ENCODE measurements at places on chromosomes 1 and 21.

- no peak for DNase-seq
Measured at GRCh38 chr1:952201-952600, 6.9 kb downstream of the NOC2L start.

DNA sequence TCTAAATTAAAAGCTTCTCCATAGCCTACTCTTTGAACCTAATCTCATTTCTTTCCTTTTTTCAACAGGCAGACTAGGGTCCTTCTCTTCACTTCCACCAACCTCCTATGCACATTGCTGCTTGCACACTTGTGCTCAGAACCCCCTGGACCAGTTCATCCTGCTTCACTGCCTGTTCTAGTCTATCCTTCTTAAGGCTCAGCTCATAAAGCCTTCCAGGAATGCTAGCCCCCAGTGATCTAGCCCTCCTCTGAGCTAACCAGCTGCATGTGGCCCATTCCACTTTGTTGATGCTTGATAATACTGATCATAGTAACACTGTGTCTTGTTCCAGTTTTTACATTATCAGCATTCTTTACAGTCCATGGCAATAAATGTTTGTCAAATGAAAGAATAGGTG is 22.9 kb upstream of the PHGDH start:
- no peak for DNase-seq

DNA sequence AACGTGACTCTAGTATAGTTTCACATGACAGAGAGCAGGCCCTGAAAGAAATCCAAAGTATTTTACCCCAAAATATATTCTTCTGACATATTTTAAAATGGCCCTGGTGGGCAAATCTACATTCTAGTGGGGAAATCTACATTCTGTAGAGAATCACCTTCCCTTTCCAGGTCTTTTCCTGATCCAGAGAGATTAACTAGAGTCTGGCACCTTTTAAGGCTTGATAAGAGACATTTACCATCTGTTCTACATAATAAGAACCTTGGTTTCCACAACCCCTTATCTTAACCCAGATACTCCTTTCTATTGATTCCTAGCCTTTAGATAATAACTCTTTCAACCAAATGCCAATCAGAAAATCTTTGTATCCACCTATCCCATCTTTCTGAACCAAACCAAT is 17.0 kb upstream of the L1TD1 start:
- DNase-seq = no peak

GRCh38 chr1:211715971-211716370 is 40.5 kb upstream of the NEK2 start:
- no peak for DNase-seq

- DNase-seq = peak; percentile 72
Measured at GRCh38 chr1:3369446-3370076, 84.9 kb upstream of the ARHGEF16 start.

GRCh38 chr1:156703741-156704140 is 1.6 kb downstream of the CRABP2 start:
- DNase-seq = no peak

DNA sequence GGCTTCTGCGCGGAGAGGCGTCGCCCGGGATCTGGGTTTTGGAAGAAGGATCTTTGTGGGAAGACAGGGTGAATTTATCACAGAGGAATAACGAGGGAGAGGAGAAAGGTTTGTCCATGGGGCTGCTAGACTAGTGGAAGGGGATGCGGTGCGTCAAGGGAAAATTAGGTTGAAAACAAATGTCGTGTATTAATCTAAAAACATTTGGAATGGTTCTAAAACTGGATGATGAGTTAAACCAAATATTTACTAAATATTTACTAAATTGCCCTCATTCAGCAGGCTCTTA is 647 bp downstream of the RO60 start:
- DNase-seq = no peak

GRCh38 chr1:145858238-145858900 is 512 bp downstream of the PIAS3 start:
- no peak for DNase-seq

DNA sequence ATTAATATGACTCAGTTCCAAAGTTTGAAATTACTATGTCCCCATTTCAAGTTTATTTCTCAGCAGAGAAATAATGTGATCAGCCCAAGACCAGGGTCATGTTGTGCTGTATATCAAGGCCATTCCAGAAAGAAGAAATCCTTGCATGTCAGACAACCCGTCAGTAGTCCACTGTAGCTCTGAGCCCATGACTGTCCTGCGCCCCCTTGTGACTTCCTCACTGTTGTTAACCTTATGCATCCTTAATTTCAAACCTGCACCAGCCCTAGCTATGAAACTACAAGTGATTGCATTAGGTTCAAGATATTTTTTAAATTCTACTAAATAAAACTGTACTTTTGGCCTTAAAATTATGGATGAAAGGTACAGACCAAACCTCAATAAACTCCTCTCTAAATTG is 133.0 kb downstream of the LRRC7 start:
- no peak for DNase-seq

DNA sequence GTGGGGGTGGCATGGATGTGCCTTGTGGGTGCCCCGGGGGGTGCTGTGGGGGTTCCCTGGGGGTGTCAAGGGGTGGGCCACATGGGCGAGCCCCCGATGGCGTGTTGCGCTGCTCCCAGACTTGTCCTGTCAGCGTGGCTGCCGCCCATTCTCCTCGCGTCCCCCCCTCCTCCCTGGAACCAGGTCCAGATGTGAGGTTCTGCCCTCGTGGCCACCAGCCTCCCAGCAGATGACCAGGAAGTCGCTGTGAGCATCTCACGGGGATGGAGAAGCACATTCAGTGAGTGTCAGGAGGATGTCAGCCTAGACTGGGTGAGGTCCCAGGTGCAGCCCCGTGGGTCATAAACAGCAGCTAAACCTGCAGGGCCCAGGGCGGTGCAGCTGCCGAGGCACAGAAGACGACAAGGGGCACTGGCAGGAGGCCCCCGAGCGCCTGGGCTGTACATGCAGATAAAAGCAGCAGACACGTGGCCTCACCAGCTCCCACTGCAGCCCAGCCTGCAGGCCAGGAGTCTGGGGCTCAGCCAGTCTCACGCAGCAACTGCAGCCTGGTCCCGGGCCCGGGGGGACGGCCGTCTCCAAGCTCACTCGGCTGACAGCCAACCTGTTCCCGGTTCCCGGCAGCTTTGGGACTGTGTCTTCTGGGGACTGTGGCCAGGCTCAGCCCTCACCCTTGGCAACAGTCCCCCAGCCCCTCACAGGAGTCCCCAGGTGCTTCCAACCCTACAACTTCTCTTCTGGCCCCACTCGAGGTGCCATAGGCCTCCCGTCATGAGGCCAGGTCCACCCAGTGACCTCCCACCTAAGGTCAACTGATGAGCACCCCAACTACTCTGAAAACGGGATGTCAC is 17.5 kb upstream of the COL6A2 start:
- DNase-seq = no peak

GRCh38 chr1:23400324-23401114 is 24.0 kb downstream of the TCEA3 start:
- no peak for DNase-seq

- DNase-seq = no peak
Measured at GRCh38 chr1:41492341-41492848, 7.9 kb upstream of the EDN2 start.

DNA sequence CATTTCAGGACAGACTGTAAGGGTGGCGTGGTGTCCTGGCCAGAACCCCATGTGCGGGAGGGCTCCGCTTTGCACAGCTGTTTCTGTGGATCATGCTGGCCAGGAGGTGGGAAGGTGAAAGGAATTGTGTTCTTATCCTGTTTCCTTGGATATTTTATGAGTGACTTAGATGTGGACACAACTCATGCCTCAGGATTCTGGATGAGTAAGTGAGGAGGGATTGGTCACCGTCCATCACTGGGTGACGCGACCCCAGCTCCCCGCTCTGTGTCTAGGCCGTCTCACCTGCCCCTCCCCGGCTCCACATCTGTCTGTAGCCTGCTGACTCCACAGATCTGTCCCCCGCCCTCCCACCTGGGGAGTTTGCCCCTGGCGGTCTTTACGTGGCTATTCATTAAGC is 48.8 kb downstream of the PIK3CD start:
- DNase-seq = no peak

DNA sequence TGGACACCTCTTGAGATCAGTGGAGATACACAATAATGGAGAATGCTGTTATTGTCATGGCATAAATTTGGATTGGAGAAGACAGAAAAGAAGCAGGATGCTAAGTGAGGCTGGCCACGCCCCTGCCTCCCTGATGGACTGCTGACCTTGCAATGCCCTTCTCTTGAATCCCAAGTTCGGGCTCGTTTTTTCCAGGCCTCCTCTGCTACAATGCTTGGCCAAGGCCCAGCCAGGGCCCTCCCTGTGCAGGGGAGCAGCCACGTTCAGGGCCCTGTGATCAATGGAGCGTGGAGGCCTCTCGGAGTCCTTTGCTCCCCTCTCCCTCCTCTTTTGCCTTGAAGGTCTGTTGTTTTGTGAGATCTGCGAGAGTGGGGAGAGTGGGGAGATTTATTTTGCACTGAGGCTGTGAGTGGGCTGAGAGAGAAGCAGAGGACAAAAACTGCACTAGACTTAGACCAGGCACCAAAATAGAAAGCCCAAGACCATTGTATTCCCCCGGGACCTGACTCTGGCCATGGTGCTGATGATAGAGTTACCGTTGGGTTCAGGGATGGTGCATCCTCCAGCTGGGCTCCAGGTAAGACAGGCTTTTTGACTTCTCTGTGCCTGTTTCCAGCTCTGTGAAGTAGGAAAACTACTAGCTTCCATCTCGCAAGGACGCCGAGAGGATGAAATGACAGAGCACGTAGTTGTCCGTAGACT is 268.6 kb downstream of the KAZN start:
- no peak for DNase-seq

DNA sequence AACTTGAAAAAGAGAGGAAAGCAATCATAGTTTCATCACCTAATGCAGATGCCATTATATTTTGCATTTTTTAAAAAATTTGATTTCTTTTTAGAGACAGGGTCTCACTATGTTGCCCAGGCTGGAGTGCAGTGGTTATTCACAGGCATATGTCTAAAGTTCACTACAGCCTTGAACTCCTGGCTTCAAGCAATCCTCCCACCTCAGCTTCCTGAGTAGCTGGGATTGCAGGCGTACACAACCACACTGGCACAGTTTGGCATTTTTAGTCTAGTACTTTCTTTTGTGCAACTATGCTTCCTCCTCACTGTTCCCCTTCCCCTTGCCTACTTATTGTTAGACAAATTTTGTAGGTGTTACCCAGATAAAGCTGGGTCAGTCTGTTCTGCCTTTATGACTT is 18.0 kb downstream of the RHOU start:
- DNase-seq = no peak

DNA sequence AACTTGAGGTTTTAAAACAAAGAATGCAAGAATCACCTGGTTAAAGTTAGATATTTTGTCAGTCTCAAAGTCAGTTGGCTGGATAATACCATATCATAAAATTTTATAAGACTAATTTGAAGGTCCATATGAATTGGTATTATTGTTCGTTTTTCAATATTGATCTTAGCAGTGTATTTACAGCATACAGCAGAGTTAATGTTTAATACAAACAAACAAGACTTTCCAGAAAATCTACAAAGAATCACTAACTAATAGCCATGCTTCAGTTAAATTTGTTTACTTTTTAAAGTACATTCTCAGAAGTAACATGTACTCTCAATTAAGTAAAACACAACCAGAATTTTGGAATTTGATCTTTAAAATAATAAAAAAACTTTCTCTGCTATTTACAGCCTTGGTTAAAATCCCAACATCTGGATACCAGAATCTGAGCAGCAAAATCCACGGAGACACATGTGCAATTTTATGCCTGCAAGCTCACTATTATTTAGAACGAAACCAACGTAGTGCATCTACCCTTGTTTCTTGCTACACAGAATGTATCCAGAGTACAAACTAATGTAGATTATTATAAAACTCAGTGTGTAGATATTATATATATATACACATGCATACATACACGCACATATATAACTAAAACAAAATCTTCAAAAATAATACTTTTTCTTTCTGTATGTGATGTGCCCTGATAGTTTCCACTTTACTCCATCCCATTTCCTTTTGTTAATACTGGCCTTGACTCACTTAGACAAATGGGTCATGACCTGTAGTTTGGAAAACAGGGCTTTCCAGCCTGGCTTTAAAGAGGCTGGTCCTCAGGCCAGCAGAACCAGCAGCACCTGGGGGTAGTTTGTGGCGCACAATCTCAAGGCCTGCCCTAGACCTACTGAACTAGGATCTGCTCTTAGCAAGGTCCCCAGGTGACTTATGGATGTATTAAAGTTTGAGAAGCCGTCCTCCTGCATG is 63.6 kb upstream of the ERG start:
- DNase-seq = no peak

- DNase-seq = no peak
Measured at GRCh38 chr1:211630236-211631081, 45.0 kb downstream of the NEK2 start.

GRCh38 chr1:245411245-245412036 is 256.7 kb downstream of the KIF26B start:
- no peak for DNase-seq

DNA sequence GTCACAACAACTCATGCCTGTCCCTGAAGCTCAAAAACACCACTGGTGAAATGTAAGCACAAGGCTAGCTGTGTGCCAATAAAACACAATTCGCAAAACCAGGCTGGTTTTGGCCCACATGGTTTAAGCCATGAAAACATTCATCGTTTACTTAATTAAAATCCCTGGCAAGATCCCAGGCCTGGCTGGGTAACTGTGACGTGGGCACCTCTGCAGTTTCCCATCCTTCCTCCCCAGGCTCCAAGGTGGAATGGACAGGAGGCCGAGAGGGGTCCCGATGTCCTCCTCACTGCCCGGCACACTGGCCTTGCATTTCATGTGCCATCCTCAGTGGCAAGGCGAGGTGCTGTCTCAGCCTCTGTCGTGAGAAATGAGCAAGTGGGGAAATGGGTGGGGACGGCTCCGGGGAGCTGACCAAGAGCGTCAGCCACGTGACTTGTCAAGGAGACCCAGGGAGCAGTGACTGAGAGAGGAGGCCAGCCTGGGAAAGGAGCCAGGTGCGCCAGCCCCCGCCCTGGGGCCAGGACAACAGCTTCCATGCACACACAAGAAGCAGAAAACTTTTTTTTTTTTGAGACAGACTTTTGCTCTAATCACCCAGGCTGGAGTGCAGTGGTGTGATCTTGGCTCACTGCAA is 153.1 kb upstream of the RAB4A start:
- peak; percentile 62 for DNase-seq

DNA sequence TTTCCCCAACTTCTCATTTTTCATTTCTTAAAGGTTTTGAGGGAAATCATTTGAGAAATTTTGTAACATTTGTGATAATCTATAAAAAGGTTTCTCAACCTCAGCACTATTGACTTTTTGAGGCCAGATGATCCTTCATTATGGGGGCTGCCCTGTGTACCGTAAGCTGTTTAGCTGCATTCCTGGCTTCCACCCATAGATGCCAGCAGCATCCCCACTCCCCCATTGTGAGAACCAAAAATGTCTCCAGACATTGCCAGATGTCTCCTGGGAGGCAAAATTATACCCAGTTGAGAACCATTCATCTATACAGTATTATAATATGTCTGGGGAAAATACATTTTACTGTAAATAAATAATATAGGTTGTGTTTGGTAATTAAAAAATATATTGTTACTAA is 146.0 kb downstream of the PBX1 start:
- DNase-seq = no peak

DNA sequence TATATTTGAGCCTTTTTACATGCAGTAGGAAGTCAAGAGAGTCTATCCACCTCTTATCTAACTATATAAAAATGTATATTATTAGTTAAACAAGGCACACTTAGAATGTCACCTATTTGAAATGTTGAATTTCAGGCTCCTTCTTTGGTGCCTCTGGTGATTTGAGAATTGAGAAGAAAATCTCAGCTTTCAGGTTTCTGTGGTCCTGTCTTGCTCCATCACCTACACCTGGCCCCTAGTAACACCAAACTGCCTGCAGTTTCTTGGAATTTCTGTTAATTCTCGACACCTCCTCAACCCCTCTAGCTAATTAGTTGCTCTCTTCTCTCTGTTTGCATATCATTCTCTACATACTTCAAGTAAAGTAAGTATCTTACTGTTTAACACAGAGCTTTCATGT is 54.9 kb upstream of the WNT2B start:
- no peak for DNase-seq

All from retinal pigment epithelial cell (primary cell).